ENCODE measurements at places on chromosomes 16 and 17.

- DNase-seq: no peak
These were observed 8.1 kb upstream of the CXCL16 start for GRCh38 chr17:4747847-4748246.

- DNase-seq: peak; percentile 25
These were observed 19.0 kb downstream of the HEATR9 start for GRCh38 chr17:35849469-35850348.

- DNase-seq: no peak
These were observed 670 bp upstream of the CTF1 start for GRCh38 chr16:30895627-30896260.

DNA sequence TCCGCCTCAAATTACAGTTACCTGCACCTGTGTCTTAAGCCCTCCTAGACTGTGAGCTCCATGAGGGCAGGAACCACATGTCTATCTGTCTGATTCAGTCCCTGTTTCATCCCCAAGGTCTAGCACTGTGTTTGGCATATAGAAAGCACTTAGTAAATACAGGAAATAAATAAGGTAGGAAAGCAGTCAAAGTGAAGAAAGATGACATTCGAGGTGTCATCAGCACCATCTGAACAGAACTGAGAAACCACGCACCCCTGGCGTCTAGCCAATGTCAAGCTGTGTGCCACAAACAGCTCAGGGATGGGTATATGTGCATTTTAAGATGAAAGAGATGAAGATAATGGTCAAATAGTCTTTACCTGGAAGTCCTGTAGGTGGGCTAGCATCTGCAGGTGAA is 79.6 kb upstream of the ATP2A3 start:
- peak; percentile 23 for DNase-seq

DNA sequence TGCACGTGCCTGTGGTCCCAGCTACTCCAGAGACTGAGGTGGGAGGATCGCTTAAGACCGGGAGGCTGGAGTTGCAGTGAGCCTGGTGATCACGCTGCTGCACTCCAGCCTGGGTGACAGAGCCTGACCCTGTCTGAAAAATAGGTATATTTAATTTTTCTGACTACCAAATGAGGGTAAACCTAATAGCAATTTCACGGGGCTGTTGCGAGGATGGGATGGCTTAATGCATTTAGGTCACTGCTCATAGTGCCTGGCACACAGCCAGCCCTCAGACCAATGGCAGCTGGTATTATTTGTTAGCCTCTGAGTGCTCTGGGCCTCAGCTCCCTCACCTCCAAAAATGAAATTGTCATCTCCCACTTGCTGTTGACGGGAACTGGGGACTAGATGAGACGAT is 5.9 kb upstream of the CDIP1 start:
- DNase-seq: no peak

GRCh38 chr17:51850201-51850600 is 308.3 kb downstream of the CA10 start:
- no peak for DNase-seq

DNA sequence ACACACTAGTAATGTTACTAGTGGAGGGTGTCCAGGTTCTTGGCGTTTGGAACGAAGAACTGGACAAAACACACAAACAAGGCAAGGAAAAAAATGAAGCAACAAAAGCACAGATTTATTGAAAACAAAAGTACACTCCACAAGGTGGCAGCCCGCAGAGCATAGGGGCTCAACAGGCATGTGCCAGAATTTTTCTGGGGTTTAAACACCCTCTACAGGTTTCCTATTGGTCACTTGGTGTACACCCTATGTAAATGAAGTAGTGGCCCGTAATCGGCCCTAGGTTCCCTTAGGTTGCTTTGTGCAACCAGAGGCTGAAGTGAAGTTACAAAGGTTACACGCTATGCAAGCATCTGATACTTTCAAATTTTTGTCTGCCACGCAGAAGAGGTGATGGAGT is 8.1 kb downstream of the OR2C1 start:
- DNase-seq: no peak

- no peak for DNase-seq
These were observed 37.7 kb downstream of the TMEM114 start for GRCh38 chr16:8552487-8553221.

DNA sequence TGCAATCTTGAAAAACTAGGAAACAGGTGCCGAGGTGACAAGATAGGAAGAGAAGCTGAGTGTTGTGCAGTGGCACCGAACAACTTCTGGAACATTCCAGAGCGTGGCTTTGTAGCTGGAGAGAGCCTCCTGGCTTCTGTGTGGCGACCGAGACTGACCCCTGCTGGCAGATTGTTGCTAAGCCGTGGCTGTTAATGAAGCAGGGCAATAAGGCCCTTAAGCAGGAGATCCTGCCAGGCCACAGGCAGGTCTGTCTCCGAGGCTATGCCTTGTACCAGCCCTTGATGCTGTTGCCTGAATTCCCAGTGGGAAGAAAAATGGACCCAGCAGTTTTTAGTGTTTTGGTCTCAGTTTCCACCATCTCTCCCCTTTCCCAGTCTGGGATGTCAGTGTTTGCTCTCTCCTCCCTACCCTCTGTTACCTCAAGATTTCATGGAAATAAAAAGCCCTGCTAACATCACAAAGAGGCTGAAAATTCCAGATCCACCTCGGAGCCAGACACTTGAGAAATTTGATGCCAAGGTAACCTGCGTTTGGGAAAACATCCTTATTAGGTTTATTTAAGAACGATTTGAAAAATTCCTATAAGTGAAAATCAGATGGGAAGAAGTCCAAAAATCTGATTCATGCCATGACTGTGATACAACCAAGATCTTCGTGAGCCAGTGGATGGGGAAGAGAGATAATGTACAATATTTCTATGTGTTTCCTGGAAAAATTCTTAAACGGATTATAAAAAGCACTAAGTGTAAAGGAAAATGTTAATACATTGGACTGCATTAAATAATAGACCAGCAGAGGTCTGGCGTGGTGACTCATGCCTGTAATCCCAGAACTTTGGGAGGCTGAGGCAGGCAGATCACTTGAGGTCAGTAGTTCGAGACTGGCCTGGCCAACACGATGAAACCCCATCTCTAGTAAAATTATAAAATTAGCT is 265.1 kb downstream of the PRKCA start:
- DNase-seq: peak; percentile 76

DNA sequence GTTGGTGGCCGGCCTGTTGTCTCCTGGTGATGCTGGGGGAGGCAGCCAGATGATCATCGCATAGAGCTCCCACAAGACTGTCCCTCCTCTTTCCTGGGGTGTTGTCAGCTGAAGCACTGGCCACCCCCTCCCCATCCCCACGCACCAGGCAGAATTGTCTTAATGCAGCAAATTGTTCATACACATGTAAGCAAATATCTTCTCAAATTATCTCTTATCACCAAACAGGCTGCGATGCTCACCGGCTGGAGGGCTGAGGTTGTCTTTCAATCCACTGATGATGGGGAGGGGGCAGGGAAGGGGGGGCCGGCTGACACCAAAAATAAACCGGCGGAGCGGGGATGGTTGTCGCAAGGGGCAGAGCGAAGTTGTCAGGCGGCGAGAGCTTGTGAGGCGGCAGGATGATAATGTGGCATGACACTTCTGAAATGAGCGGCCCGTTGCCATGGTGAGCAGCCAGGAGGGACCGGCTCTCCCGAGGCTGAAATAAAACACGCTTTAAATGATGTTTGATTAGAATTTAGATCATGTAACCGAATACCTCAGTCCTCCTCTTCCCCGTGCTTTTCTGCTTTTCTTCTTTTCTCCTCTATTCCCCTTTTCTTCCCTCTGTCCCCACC is 59.8 kb downstream of the MRM1 start:
- no peak for DNase-seq

- peak; percentile 19 for DNase-seq
These were observed 129.7 kb upstream of the CHMP6 start for GRCh38 chr17:80861892-80862291.

DNA sequence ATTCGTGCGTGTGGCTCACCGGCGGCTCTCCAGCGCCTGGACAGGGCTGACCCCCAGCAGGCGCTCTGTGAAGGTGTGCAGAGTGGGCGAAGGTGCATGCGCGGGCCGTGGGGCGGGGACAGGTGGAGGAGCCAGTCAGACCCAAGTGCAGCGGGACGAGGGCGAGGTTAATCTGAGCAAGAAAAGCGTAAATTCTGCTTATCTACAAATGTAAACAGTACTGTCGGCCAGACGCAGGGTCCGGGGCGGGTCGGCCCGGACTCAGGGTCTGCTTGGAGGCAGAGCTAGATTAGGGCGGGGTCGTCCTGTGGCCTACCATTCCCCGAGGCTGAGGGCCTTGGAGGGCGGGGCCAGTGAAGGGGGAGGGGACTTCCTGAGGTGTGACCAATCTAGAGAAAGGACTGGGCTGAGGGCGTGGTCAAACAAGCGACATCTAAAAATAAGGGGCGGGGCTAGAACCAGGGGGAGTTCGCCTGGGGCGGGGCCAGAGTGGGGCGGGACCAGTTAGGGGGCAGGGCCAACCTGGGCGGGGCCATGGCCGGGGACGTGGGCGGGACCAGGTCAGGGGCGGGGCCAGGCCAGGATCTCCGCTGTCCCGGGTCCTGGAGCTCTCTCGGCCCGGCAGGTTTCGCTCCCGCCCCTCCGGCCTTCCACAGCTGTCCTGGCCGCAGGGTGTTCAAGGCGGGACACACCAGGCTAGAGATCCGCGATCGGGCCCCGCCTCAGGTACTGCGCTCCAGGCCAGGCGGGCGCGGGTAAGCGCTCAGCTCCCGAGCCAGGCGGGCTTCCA is at the start of gene SEC14L5:
Gene SEC14L5 (plus strand): TSS at position 611 of the 790 bp plus-strand sequence. CDS start 994 bp downstream, outside the sequence.
- DNase-seq: peak; percentile 75

- DNase-seq: no peak
These were observed 2.8 kb downstream of the RASD1 start for GRCh38 chr17:17493249-17493985.

GRCh38 chr17:81222620-81222905 is 202 bp downstream of the CEP131 start:
- DNase-seq: no peak

Measured in stimulated activated CD8-positive, alpha-beta memory T cell treated with anti-CD3 and anti-CD28 coated beads, Interleukin-15, amount 100 ng/mL, for 1 hour (primary cell).